Tibial nerve (tissue), 4 donors: ENCODE measurements at places on chromosomes 5 and 9.

- no peak overlapping the region for H3K27ac ChIP-seq
- no peaks in the 10 kb centered on the region for H3K4me1 ChIP-seq
- no peaks in the 10 kb centered on the region for H3K36me3 ChIP-seq
- DNase-seq = no peak
- H3K27me3 ChIP-seq = no peaks in the 10 kb centered on the region
These were observed 1149.0 kb downstream of the EFNA5 start for GRCh38 chr5:106521701-106522100.

DNA sequence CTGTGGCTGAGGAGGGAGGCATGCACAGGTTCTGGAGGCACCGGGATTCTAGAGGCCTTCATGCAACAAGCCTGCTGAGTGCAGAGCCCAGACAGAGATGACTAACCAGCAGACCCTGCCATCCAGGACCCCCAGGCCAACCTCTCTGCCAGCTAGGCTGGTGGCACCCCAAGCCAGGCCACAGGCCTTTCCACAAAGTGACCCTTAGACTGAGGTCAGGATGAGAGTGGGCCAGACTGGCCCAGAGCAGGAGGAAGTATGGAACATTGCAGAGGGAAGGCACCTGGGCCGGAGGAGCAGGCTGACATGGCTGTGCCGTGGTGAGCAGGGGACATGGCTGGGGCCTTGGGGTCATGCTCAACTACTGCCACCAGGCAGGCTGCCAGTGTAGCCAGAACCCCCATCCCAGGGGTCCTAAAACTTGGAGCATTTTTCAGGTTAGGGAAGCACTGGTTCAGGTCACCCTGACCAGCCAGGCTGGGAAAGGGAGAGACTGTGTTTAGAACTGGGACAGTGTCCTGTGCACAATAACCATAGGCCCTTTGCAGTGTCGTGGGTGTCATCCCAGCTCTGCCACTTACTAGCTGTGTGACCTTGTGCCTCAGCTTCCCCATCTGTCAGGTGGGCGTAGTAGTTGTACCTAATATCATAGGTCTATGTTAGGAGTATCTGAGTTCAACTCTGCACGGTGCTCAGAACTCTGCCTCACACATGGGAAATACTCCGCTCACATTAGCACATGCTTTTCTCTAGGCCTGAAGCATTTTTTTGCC lies 17.3 kb downstream of the TCF7 start:
- H3K36me3 ChIP-seq = no peaks in the 10 kb centered on the region
- H3K27ac ChIP-seq = peak overlapping the region; percentile 24
- H3K4me3 ChIP-seq = no peak overlapping the region
- peaks cover 70% of the 10 kb centered on the region for H3K4me1 ChIP-seq
- DNase-seq = no peak

- peaks cover under 1% of the 10 kb centered on the region for H3K4me1 ChIP-seq
- H3K27ac ChIP-seq = no peak overlapping the region
- no peak for DNase-seq
These were observed 6.0 kb downstream of the CAMK4 start for GRCh38 chr5:111229871-111230810.

DNA sequence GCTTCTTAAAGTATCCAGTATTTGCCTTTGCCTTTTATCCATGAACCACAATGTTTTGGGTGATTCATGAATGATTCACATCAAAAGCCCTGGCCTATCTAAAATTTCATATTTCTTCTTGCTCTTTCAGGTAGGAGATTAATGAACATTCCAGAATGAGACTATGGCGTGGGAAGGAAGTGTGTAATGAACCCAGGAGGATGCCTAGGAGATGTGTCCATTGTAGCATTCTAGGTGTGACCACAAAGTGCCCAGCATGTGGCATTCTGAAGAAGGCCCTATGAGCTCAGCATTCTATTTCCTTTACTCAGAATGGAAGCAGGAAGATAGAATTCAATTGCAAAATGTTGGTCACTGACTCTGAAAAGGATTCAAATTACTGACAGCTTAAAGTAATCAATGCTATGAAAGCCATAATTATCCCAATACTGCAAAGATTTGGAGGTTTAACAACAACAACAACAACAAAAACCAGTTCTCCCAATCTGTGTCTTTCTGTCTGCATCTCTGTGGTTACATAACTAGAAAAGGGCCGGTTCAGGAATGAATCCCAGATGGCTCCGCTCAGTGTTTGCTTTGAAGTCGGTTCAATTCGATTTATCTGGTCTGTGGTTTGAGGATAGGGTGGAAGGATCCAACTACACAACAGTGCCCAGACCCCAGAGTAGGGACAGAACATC lies 126.7 kb downstream of the FOXD1 start:
- H3K27ac ChIP-seq = no peak overlapping the region
- no peak for DNase-seq
- H3K36me3 ChIP-seq = no peaks in the 10 kb centered on the region
- H3K4me3 ChIP-seq = no peak overlapping the region
- H3K4me1 ChIP-seq = no peaks in the 10 kb centered on the region
- no peaks in the 10 kb centered on the region for H3K27me3 ChIP-seq

GRCh38 chr9:137286975-137287383 lies 9.5 kb downstream of the TOR4A start:
- H3K27ac ChIP-seq = no peak overlapping the region
- no peaks in the 10 kb centered on the region for H3K4me1 ChIP-seq
- no peaks in the 10 kb centered on the region for H3K36me3 ChIP-seq
- H3K4me3 ChIP-seq = no peak overlapping the region
- H3K27me3 ChIP-seq = peaks cover 10% of the 10 kb centered on the region

DNA sequence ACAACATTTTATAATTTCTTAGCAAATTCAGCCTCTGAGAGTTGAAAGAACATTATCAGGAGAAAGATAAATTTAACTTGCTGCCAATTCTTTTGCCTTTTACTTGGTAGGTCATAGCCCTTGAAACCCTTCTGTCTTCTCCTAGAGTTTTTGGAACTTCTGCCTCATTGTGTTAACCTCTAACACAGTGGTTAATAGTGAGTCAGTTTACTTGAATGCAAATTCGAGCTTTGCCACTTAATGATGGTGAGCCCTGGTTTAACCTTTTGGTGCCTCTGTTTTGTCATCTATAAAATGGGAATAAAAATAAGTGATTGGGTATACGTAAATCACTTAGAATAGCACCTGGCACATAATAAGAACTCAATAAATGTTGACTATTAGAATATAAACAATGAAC lies 1.8 kb upstream of the INIP start:
- H3K4me1 ChIP-seq = peaks cover 20% of the 10 kb centered on the region
- DNase-seq = no peak
- no peak overlapping the region for H3K27ac ChIP-seq
- H3K36me3 ChIP-seq = no peaks in the 10 kb centered on the region
- no peaks in the 10 kb centered on the region for H3K27me3 ChIP-seq
- H3K4me3 ChIP-seq = no peak overlapping the region

DNA sequence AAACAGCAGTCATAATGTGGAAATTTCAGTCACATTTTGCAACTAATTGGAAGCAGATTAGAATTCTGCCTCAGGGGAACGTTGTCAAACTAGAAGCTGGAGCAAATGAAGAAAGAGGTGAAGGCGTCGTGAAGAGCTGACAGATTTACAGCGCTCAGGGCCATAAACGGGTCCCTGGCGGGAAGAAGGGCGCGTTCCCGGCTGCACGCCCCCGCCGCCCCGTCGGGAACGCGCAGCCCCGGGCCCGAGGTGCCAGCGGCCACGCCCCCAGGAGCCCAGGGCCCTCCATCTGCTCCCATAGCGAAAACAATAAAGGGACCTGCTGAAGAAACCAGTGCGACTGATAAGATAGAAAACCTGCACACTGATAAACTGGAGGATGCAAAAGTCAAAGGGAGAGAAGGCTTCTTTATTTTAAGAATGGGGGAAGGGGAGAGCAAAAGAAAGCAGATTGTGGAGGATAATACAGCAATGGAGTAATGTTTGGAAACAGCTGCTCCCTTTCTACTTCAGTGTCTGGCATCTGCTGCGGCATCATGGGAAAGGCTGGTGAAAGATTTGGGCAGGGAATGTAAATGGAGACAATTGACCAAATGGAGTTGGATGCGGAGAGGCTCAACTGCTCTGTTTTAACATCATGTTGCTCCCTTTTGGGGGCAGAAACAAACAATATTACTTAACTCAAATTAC lies 11.1 kb downstream of the ZNF608 start:
- DNase-seq = no peak
- H3K4me3 ChIP-seq = peak overlapping the region; percentile 37
- H3K27ac ChIP-seq = peak overlapping the region; percentile 79
- H3K4me1 ChIP-seq = no peaks in the 10 kb centered on the region
- H3K27me3 ChIP-seq = no peaks in the 10 kb centered on the region
- no peaks in the 10 kb centered on the region for H3K36me3 ChIP-seq

- no peak overlapping the region for H3K4me3 ChIP-seq
- no peaks in the 10 kb centered on the region for H3K36me3 ChIP-seq
- H3K27me3 ChIP-seq = no peaks in the 10 kb centered on the region
- no peaks in the 10 kb centered on the region for H3K4me1 ChIP-seq
These were observed 97.3 kb downstream of the OXCT1 start for GRCh38 chr5:41772785-41773442.
